ENCODE measurements at places on chromosomes 6 and 20.

GRCh38 chr6:135182071-135183001 lies 1.2 kb downstream of the MYB start:
- DNase-seq: no peak

GRCh38 chr6:155013457-155013876 lies 18.4 kb downstream of the TIAM2 start:
- no peak for DNase-seq

DNA sequence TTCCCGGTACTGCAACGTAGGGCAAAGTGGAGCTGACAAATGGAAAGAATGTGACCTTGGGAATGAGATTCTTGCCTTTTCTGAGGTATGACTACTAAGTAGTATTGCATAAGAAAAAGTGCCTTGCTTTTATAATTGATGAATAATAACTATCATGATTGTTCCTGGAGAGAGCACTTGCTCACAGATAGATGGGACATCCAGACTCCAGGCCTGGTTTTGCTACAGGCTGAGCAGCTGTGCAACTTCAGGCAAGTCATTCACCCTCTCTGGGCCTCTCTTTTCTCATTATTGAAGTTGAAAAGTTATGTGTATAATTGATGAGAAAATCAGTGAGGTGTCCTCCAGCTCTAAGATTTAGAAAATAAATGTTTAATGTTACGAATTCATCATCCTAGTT lies 53.6 kb upstream of the MBOAT1 start:
- no peak for DNase-seq

DNA sequence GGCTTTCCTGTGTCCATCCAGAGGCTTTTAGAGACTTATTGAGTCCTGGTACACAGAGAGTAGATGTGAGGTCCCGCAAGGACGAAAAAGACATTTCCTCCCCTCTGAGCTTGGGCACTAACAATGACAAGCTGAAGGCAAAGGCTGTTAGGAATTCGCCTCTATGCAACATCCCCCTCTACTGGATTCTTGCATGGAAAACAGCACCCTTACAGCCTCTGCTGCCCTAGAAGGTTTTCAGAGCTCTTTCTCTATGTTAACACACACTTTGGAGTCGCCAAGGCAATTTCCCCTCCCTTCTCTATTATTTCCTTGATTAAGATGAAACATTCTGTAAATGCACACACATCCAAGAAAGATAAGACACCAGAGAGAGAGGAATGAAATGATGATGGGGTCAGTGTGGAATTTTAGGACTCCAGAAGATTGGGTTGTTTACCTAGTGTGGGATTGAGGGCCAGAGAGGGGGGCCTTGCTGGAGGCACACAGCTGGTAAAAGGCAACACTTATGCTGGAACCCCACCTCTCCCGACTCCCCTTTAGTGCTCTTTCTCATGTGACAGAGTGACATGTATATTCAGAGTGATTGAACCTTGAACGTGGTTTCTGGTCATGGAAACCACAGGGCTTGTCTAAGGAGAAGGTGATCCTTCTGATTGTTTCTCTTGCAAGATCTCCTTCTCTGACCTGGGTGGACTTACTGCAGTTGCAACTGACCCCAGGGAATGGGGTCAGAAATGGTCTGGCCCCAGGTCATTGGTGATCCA lies 300.7 kb downstream of the CLIC5 start:
- DNase-seq: no peak

DNA sequence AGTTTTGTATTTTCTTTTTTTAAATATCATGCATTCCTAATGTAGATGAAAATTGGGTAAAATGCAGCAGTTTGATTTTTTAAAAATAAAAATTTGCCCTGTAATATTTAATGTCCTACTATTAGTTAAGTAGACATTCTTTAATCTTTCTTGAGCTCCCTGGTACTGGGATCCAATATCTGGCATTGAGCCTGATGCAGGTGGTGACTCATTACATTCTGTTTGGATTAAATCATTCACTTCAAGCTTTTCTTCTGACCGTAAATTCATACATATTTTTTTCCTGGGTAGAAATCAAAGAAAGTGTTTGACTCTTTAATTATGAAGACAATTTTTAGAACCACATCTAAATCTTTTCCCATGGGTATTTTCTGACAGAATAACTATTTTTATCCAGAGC lies 768.8 kb upstream of the SLC35B3 start:
- DNase-seq: no peak

GRCh38 chr20:10812759-10813327 lies 139.0 kb upstream of the JAG1 start:
- DNase-seq: no peak

GRCh38 chr6:12163149-12163548 lies 127.0 kb upstream of the EDN1 start:
- no peak for DNase-seq

DNA sequence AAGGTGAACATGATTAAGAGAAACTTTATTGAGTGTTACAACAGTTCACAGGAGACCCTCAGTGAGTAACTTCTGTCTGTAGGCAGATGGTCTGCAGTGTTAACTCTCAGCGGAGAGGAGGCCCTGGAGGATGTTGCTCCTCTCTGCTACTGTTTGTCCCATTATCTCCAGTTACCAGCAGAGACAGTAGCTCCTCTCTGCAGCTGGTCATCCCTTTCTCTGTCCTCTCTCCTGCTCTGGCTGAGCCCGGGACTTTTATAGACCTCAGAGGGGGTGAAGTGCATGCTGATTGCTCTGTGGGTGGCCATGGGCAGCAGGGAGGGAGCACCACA lies 5.7 kb downstream of the GTSF1L start:
- DNase-seq: no peak

DNA sequence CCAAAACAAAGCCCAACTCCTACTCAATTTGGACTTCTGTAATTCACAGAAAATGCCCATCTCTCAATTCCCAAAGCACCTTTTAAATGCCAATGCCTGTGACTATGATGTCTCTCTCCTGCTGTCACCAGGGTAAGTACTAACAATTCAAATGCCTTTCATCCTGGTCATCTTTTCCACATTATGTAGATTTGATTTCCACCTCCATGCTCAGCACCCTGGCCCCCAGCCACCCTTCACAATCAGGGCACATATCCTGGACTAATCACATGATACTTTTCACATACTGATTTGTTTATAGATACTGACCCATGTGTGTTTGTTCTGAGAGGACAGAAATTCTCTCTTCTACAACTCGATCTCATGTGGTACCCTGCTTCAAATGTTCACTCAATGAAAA lies 236.3 kb downstream of the PTPRK start:
- no peak for DNase-seq

GRCh38 chr20:871948-872347 lies 38.4 kb downstream of the FAM110A start:
- no peak for DNase-seq

DNA sequence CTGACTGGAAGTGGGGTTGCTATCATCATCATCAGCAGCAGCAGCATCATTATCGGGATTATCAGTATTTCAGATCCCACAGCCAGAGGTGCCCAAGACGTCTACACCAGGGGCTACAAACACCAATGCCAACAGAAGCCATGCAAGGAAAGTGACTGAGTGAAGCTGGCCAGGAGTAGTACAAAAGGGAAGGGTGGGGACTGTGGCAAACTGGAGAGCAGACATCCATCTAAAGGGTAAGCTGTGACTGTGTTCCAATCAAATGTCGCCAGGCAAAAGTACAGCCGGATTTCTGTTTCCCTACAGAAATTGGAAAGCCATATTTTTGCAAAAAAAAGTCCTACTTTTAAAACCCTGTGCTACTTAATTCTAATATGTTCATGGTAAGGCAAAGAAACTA lies 50.0 kb downstream of the PREX1 start:
- no peak for DNase-seq
